ENCODE measurements at places on chromosomes 12 and 14.

DNA sequence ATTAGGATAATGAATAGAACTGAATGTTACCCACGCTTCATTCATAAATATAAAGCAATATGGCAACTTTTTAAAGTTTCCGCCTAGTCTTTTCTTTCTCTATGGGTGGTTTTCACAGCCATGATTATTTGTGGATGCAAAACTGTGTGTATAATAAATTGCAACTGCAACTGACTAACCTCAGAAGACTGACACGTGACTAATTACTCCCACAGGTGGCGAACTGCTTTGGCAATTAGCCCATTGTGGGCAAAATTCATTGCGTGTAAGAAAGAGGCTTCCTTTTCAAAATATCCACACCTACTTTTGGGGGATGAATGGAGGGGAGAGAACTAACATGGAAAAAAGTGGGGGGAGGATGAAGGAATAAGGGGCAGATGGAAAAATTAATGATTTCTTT, 79.0 kb downstream of the SLC25A21 start:
- no peak for DNase-seq

- DNase-seq: peak; percentile 31
Observed at GRCh38 chr12:123983822-123984485, 10.9 kb downstream of the ZNF664 start.

DNA sequence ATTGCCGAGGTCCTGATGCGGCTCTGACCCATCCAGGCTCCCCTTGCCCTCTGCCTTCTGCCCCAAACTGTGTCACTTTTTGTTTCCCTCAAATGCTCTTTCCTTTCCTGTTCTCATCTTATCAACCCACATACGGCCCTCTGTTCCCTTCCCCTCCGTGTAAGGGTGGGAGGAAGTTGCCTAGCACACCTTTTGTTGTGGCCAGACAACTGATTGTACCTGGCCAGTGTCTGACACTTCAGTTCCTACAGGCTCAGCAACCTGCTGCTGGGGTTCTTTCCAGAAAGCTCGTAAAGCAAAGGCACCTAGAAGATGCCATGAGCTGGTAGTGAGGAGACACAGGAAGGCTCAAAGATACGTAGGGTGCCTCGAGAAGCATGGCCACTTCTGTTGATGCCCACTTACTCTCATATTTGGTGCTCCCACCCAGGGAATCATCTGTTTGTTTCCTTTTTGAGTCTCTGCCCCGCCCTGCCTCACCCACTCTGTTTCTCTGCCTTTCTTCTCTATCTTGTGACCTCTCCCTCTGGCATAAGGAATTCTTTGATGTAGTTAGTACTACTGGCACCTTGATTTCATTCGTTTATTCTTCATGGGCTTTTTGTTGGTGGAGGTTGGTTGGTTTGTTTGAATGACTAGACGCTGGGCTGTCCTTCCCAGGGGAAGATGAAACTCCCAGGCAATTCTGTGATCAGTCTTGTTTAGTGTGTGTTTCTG, 152.4 kb upstream of the FKBP4 start:
- no peak for DNase-seq

DNA sequence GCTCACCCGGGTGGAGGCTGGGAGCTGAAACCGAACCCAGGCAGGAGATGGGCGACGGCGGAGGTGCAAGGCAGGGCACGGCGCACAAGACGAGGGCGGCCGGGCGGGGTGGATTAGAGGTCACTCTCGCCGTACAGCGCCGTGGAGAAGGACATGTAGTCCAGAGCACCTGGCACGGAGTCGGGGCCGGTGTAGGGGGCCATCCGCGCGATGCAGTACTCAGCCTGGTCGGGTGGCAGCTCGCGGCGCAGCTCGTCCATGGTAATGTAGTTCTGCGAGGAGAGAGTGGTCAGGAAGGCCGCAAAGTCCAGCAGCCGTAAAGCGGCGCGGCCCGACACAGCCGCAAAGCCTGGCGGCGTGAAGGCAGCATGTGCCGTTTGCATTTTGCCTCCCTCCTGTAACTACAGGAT, 81.9 kb upstream of the ZFP36L1 start:
- DNase-seq: no peak

DNA sequence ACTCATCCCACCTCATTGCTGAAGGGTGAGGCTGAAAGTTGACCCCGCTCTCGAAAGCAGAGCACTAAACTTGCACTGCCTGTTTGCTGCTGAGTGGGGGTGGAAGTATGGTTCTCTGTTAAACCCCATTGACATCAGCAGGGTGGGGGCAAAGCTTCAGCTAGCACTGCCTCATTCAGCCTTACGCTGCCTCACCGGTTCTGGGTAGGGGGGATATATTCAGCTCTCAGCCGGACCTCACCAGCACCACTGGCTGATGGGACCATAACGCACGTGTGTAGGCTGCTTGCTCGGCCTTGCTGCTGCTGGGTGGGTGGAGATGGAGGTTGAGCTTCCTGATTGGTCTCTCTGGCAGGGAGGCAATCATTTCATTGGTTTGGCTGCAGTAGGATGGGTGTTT, 265.7 kb upstream of the RTL1 start:
- DNase-seq: no peak

- no peak for DNase-seq
Observed at GRCh38 chr12:77062846-77063461, 2.4 kb downstream of the E2F7 start.

GRCh38 chr12:14774074-14774905, 29.0 kb downstream of the WBP11 start:
- peak; percentile 84 for DNase-seq

DNA sequence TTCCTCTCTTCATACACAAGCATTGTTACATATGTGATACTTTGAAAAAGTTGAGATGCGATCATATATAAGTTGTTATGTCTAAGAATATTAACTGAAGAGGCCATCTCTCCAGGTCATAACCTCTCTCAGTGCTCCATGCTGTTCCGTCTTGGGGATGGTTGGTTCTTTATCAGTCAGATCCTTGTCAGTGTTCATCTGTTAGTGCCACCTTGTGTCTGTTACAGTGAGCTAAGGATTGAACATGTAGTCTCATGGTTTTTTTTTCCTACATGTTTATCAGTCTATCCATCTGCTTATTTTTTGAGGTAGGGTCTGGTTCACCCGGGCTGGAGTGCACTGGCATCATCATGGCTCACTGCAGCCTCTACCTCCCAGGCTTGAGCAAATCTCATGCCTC, 30.5 kb downstream of the EP400 start:
- DNase-seq: no peak

GRCh38 chr14:36517242-36518030, 2.6 kb downstream of the NKX2-1 start:
- DNase-seq: no peak

GRCh38 chr14:99936056-99936455, 129.2 kb upstream of the EVL start:
- DNase-seq: no peak

DNA sequence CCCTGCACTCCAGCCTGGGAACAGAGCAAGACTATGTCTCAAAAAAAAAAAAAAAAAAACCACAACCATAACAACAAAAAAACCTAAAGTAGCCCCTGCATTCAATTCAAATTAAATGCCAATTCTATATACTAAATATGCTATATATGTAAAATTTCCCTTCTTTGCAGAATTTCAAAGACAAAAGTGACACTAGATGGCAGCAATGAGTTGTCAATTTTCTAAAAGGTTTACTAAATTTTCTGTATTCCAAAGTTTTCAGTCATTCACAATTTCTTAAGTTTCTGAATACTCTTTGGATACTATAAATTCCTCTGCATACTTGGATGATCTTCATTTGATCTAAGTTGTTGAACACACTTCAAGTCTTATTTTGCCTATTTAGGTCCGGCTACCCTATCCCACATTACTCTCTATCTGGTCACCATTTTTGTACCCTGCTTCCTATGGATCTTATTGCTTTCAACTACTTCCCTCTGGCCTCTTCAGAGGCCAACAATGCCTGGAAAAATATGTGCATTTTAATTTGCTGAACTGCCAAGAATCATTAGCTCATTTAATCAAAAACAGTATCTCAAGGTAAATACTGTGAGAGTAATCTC, 27.9 kb downstream of the HNRNPC start:
- no peak for DNase-seq

DNA sequence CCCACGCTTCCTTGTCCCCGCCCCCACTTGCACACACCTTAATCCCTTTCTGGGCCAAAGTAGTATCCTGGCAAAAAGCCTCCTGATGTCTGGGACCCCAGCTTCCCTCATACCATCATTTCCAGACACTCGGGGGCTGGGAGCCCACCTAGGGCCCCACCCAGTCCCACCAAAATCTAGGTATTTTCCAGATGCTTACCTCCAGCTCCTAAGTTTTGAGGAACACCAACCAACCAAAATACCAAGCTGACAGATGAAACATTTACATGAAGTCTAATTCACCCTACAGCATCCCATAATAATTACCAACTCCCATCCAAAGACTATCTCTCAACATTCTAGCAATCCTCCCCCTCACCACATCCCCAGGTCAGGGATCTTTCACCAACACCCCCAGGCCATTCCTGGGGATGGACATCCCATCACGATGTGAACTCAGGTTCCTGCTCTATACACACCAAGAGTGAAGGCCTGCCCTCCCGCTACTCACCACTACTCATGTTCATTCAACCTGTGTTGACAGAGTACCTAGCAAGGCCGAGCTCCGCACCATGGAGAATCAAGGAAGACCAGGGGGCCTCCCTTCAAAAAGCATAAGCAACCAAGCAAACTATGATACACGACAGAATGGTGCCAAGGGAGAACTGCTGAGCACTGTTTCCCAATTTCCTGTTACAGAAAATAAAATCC, 1.6 kb upstream of the CHD4 start:
- no peak for DNase-seq

GRCh38 chr14:66709291-66709690, 201.3 kb downstream of the GPHN start:
- DNase-seq: no peak

DNA sequence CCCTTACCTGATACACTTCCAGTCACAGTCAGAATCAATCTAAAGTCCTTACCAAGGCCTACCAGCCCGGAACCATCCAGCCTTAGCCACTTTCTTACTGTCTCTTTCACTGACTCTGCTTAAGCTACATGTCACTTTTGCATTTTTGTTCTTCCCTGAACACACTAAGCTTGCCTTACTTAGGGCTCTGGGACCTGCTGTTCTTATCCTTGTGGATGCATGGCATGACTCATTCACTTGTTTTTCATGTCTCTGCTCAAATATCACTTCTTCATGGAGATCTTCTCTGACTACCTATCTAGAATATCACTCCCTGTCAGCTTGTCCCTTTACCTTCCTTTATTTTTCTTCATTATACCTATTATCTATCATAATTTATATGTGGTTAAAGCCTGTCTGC, 65.6 kb upstream of the ZDHHC17 start:
- no peak for DNase-seq

DNA sequence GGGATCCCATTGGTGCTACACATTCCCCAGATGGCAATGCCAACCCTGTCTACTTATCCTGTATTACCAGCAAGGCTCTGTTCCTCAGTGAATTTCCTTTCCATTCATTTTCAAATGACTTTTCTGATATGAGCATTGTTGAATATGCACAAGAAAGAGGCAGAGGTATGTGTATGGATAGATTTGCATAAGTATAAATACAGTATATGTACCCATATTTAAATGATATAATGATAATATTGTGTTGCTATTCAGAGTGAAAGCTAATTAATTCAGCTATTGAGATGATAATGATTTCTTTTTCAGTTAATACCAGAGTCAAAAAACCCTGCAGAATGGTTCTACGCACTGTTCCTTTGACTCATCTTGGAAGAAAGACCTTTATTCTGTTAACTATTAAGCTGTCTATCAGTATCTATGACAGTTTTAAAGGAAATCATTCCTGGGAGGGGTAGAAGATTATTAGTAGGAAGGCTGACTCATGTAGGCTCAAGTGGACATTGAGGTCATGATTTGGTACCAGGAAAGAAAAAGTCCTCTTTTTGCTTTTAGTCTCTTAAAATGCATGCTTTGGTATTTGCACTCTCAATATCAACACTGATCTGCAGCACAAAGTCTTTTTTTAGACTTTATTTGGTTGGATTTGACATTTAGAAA, 44.9 kb upstream of the GAS2L3 start:
- no peak for DNase-seq

GRCh38 chr12:111638556-111638955, 39.4 kb upstream of the ATXN2 start:
- DNase-seq: no peak

- no peak for DNase-seq
Observed at GRCh38 chr12:47705229-47705565, 633 bp downstream of the RPAP3 start.

- DNase-seq: no peak
Observed at GRCh38 chr14:106377432-106377831, 851.0 kb downstream of the TMEM121 start.

- DNase-seq: no peak
Observed at GRCh38 chr14:58797010-58797429, 159.3 kb downstream of the DACT1 start.

DNA sequence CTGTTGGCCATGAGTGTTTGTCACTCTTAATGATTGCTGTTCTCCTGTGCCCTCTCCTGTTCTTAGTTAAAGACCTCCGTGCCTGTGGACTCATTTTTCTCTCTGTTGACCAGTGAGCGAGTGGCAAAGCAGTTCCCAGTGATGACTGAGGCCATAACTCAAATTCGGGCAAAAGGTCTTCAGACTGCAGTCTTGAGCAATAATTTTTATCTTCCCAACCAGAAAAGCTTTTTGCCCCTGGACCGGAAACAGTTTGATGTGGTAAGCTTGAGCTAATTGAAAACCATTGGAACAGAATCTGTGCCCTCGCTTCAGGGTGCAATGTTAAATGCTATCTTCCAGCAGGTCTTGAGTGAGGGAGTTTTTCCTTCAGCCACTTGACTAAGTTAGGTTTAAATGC, 19.8 kb downstream of the ACAD10 start:
- no peak for DNase-seq

- DNase-seq: no peak
Observed at GRCh38 chr12:68428724-68429501, 96.8 kb upstream of the MDM1 start.

GRCh38 chr12:22262309-22262708, 72.2 kb downstream of the ST8SIA1 start:
- no peak for DNase-seq

DNA sequence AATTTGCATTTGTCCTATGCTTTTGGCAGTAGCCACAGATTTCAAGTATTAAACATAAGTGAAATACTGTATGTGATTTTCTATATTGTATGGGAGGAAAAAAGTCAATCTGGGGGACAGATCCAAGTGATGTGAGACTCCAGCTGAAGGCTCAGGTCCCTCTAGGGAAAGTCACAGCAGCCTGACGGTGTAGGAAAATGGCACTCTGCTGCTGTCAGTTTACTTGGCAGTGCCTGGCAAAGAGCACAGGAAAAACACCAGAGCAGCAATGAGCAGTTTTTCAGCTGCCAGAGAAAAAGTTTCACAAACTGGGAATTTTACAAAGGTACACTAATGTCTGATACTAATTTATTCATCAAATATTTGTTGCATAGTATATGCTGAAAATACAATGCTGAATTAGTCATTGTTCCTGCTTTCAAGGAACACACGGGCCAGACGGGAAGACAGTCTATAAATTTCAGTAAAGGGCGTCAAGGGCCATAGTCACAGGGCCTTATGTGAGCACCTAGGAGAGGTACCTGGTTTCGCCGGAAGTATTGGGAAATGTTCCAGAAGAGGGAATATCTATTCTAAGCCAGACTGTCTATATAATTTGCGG, 66.2 kb upstream of the SLC38A2 start:
- DNase-seq: no peak

- DNase-seq: peak; percentile 89
Observed at GRCh38 chr12:47779301-47779942, 6.4 kb downstream of the SLC48A1 start.
